ENCODE measurements at places on chromosomes 6 and 20.

- DNase-seq = no peak
Observed at GRCh38 chr20:47998736-47999135, 213.5 kb upstream of the SULF2 start.

- no peak for DNase-seq
Observed at GRCh38 chr20:36646678-36647077, 682 bp upstream of the SLA2 start.

GRCh38 chr6:33292996-33293682 is 3.7 kb downstream of the PFDN6 start:
- DNase-seq = no peak

- no peak for DNase-seq
Observed at GRCh38 chr6:151757506-151757955, 50.0 kb upstream of the ESR1 start.

DNA sequence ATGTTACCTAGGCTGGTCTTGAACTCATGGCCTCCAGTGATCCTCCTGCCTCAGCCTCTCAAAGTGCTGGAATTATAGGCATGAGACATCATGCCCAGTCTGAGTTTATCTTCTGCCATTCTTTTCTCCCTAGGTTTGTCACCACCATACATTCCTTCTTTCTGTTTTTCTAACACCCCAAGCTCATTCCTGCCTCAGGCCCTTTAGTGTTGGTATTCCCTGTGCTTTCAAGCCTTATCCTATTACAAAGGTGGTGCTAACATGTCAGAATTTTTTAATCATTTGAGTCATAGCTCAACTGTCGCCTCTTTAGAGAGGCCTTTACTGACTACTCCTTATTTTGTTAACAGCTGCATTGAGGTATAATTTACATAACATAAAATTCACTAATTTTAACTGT is 221.1 kb upstream of the PRSS16 start:
- no peak for DNase-seq

GRCh38 chr6:64831680-64832079 is 875.3 kb downstream of the EYS start:
- no peak for DNase-seq

- no peak for DNase-seq
Observed at GRCh38 chr20:59580991-59581401, 23.3 kb upstream of the PHACTR3 start.

DNA sequence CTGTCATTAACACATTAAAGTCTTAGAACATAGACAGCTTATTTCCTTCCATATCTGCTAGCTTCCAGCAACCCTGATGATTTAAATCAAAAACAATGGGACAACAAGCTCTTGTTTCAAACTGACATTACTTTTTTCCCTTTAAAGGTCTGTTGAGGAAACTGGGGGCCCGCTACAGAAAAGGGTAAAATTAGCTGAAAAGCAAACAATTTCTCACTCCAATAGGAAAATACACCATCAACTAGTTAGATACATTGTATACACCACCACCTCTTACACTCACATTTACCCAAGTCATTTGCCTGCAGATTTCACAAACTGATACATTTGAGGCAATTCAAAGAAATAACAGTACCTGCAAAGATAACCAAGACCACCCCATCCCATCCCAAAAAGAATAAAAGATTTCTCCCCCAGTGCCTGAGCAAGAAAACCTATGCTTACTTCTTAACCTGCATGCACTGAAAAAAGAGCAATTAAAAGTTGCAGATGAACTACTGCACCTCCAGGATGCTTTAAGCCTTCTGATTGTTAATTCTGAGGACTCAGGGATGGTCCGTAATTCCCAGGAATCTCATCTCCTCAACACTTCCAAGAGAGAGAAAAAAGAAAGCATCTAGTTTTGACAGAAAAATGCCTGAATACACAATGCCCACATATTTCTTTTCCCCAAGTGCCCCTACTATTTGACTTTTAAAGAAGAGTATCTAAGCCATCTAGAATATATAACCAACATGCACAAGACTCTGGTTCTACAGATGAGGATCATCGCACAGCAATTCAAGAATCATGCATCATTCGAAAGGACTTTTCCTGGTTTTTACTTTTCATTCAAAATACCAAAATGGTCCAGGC is 5.6 kb downstream of the ZMYND8 start:
- no peak for DNase-seq

- DNase-seq = no peak
Observed at GRCh38 chr6:19320111-19320581, 517.0 kb upstream of the ID4 start.

DNA sequence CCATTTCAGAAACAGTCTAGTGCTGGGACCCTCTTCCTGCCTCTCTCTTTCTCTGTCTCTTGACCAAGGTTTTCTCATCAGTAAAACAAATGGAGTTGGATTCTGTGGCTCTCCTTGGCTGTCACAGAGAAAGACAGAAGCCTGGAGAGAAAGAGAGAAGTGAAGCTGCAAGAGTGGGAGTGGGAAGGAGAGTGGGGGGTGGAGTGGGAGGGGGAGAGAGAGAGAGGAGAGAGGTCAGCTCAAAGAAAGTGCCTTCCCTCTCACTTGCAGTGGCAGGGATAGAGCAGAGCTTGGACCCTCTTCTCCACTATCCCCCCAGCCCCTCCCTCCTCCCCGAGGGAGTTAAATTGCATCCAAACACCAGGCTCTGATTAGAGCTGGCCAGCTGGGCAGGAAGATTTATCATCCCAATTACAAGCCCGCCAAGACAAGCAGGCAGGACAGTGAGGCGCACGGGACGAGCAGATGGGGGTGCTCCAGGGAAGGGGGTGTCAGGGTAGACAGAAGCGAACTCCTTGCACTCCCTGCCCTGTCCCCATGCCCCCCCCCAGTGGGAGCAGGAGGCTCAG is 74.3 kb downstream of the CD40 start:
- no peak for DNase-seq

GRCh38 chr6:46815130-46815529 is 21.9 kb downstream of the MEP1A start:
- no peak for DNase-seq
